ENCODE measurements at places on chromosomes 5 and 9.
A peak's percentile ranks its signal among the peaks of the same experiment; 100 is the strongest.

DNA sequence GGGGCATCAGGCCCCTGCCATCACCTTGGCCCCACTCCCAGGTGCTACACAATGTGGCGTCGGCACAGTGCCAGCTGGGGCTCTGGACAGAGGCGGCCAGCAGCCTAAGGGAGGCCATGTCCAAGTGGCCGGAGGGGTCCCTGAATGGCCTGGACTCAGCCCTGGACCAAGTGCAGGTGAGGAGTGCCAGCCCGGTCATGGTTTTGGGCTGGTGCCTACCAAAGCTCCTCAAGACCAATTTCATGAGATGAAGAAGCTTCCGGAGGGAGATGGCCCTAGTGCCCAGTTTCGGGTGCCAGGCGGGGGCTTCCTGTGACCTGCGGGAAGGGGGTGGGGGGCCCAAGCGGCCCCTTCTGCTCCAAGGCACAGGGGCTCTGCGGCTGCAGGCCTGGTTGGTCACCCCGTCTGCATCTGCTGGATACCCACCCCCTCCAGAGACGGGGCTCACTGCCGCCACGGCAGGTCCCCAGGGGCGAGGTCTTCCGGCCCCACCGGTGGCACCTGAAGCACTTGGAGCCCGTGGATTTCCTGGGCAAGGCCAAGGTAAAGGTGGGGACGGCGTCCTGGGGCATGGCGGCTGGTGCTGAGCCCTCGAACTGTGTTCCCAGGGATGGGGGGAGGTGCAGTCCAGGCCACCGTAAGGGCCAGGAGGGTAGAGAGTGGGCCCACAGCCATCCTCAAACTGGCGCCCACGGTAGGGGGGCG is 5.8 kb downstream of the NOXA1 start:
- no peak for DNase-seq

- no peak for DNase-seq
Observed at GRCh38 chr5:135456238-135457099, 4.3 kb upstream of the TIFAB start.

GRCh38 chr9:127982912-127983311 is 2.1 kb upstream of the EEIG1 start:
- no peak for DNase-seq

DNA sequence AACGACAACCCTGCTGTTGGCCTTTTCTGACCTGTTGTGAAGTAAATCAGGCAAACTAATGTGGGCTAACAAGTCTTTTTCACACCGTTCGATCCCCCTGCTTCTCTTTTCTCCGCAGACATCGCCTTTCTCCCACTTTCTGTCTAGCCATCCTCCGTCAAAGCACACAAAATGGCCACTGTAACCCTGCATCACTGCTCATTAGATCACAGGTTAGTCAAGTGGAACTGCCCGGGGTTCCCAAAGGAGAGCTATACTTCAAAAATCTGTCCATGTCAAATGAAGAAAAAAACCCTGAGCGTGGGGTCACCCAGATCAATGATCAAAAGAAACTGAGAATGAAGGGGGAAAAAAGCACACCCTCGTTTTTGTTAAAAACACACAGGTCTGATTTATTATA is 212.1 kb downstream of the ARL15 start:
- no peak for DNase-seq

DNA sequence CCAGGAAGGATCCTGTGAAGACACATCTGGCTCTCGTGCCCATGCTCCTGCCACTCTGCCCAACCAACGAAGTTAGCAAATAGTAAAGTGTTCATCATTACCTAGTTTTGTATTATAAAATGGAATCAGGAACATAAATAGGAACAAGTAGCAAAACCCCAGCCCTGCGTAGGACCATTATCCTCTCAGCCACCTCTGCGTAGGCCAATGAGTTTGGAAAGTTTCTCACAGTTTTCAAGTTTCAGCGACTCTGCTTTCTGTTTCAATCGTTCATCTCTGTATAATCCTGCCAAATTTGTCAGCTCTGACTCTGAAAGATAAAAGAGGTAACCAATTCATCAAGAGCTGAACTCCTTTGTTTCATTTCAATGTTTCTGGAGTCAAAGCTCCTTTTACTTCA is 10.1 kb upstream of the SPATA24 start:
- DNase-seq = no peak

DNA sequence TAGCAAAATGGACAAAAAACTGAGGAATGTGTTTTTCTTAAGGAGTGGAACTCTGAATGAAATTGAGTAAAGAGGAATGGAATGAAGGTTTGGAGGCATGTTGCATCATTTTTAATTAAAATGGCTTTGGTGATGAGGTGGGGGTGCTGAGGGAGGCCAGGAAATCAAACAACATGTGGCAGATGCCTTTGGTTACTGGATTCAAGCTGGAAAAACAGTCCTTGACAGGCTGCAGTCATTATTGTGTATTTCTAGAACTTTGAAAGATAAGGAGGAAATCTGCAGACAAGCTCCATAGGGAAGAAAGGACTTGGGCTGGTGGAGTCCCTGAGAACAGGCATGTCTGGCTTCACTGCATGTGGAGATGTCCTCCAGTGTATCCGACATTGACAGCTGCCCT is 203.5 kb upstream of the HAPLN1 start:
- no peak for DNase-seq

- DNase-seq = no peak
Observed at GRCh38 chr5:7837403-7837802, 13.5 kb downstream of the CFAP90 start.

DNA sequence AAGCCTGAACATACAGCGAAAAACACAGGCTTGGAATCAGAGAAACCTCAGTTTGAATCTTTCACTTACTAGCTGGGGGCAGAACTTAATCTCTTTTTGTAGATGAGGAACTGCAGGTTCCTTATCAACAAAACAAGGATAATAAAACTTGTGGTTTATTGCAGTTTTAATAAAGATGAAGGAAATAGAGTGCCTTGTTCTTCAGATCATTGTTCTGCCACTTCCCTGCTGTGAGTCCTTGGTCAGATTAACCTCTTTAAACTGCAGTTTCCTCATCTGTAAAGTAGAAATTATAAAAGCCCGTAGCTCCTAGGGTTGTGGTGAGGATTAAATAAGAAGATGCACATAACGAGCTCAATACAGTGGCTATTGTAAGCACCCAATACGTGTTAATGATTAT is 57.4 kb downstream of the FEM1C start:
- DNase-seq = no peak

DNA sequence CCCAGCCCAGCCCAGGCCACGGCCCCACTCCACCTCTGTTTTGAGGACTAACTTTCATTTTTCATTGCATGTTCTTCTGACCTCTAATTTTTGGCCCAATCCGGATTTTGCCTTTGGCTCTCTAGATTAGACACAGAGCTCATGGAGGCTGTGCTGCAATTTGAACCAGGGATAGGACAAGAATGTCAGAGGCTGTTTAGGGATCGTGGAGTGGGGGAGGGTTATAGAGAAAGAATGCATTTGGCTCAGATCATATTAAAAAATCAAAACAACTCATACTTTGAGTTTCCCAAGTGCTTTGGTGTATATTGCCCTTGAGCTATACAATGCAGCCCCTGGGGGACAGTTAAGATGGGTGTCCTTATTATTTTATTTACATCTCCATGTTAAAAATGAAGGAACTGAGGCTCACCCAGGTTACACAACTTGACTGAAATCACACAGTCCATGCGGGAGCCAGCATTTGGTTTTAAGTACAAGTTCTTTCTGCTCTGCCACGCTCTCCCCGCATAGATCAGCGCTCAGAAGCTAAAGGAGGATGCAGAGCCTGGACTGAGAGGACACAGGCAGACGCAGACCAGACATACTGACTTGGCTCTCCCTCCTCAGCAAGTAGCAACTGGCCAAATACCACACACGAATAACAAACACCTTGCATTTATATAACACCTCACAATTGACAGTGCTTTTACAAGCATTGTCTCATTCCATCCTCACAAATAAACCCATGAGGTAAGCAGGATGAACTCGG is 126.4 kb upstream of the RAI14 start:
- DNase-seq = no peak

DNA sequence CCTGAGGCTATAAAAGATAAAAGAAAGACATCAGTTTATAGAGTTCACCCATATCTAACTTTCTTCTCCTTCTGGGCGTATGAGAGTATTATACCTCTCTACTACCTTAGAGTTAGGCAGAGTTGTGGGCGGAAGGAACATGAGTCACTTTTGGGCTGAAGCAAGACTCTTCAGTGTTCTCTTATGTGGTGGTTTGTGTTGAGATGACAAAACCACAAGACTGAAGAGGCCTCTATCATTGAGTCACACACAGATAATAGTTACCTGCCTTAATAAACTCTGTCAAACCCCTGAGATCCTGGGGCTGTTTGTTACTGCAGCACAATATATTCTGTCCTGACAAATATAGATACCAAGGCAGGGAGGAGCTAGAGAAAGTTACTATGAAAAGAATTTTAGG is 184.2 kb downstream of the EFNA5 start:
- DNase-seq = peak; percentile 38

GRCh38 chr9:124000784-124001457 is 10.6 kb upstream of the LHX2 start:
- DNase-seq = no peak

GRCh38 chr5:88425124-88425523 is 156.5 kb upstream of the TMEM161B start:
- DNase-seq = no peak

GRCh38 chr9:38445154-38446043 is 21.1 kb upstream of the IGFBPL1 start:
- no peak for DNase-seq

DNA sequence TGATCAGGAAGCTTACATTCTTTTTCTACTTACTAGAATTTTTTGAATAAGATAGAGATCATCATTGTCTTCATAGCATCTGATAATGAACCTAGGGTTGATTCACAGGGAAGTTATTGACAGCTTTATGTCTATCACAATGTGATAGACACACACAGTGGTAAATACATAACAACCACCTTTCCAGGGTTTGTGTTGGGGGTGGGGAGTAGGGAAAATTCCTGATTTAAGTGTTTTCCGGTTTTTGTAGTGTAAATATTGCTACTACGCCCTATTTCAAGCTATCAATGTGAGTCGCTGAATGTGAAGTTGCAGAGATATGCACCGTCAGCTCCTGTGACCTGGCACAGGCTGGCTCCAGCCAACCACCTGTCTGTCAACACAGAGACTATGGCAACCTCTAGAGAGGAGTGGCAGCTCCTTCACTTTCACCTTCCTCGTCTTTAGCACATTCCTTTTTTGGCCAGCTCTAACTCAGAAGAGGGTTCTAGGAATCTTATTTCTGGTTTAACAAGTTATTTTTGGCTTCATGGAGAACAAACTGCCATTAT is 224.9 kb downstream of the MAT2B start:
- DNase-seq = no peak

GRCh38 chr5:159658266-159658925 is 257.9 kb upstream of the ADRA1B start:
- no peak for DNase-seq

DNA sequence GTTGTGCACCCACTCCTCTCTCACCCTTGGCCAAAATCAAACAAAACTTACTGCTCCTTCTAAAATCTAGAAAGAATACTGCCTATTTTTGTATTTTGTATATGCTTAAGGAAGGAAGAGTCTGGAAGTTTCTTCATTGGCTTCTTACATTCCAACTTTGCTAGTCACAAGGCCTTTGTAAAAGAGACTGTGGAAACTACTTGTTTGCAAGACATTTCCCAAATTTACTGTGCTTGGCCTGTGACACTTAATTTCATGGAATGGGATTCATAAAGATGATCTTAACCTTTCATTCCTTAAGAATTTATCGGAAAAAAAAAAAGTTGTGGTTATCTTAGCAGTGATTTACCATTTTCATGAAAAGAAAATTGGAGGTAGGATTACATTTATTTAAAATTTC is 208.9 kb downstream of the VPS13A start:
- no peak for DNase-seq

- no peak for DNase-seq
Observed at GRCh38 chr5:176890455-176891330, 8.5 kb downstream of the HK3 start.

DNA sequence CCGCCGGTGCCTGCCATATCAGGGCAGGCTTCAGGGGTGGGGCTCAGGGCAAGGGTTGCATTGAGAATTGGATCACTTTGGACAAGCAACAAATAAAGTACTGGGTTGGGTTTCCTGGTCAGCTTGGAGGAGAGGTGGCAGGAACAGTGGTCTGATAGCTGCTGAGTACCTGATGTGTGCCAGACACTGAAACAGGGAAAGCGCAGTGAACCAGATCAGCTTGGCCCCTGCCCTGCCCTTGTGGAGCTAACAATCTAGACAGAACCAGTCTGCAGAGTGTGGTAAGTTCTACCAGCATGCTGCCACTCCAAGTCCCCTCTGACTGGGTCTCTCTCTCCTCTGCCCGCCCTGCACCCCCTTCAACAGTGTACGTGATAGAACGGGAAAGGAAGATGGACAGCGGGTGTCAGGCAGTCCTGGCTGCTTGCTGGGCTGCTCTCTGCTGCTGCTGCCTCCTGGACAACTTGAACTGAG is 53.4 kb downstream of the CYSTM1 start:
- no peak for DNase-seq

DNA sequence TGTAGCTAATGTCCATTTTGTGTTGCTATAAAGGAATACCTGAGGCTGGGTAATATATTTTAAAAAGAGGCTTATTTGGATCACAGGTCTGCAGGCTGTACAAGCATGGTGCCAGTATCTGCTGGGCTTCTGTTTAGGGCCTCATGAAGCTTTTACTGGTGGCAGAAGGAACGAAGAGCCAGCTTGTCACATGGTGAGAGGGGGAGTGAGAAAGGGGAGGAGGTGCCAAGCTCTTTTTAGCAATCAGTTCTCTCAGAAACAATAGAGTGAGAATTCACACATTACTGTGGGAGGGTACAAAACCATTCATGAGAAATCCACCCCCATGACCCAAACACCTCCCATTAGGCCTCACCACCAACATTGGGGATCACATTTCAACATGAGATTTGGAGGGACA is 340.9 kb downstream of the RASEF start:
- DNase-seq = no peak

DNA sequence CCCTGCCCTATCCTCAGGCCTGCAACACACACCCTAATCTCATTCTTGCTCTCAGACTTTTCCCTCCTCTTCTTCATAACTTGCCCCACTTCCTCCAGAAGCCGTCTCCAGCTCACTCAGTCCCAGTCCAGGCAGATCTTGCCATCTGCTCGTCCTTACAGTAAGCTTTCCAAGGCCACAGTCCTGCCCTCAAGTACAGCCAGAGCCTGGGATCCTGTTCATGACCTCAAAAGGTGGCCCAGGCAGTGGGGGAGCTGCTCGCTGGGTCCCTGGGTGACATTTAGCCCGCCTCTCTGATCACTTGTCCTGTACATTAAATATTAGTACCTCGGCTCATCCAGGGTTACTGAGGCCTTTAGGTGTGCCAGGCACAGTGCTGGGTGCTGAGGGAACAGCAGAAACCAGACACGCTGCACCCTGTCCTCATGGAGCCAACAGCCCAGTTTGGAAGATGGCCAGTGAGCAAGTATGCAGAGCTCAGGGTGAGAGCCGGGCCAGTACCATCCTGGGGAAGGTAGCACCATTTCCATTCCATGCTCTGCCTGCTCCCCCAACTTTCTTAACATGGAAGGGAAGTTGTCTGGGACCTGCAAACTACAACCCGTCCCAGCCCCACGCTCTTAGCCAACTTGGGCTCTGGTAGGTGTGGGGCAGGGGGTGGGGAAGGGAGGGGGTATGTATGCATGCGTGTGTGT is 100.4 kb downstream of the C5orf15 start:
- no peak for DNase-seq

- no peak for DNase-seq
Observed at GRCh38 chr5:66974256-66974655, 222.3 kb downstream of the CD180 start.

GRCh38 chr9:4964540-4964939 is 20.5 kb upstream of the JAK2 start:
- no peak for DNase-seq

GRCh38 chr5:168064933-168065622 is 226.4 kb upstream of the WWC1 start:
- no peak for DNase-seq

GRCh38 chr9:86135371-86135770 is 36.0 kb upstream of the GOLM1 start:
- no peak for DNase-seq

Data from stimulated activated CD4-positive, alpha-beta T cell treated with anti-CD3 and anti-CD28 coated beads, Interleukin-15, amount 100 ng/mL, for 48 hours (primary cell).